ENCODE measurements at places on chromosomes 13 and 19.

DNA sequence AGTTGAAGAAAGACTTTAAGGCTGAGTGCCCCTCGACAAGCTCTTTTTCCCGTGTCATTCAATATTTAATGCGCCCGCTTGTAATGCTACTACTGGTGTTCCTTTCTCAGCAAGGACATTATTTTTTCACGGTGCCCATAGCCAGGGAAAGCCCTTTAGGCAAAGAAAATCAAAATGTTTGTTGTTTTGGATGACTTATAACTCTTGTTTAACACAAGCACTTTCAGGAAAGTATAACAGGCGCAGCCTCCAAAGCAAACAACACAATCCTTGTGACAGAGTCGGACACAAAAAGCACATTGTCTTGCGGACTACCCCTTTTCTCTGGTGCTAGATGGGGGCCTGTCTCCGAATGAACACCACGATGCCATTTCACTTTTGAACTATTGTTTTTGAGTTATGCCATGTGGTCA, 12.4 kb downstream of the ZIC5 start:
- no peak for DNase-seq

GRCh38 chr19:19461671-19462622, 53.4 kb downstream of the TSSK6 start:
- DNase-seq = no peak

- no peak for DNase-seq
Observed at GRCh38 chr19:16612636-16613035, 15.4 kb downstream of the MED26 start.

GRCh38 chr19:56955637-56956216, 115.2 kb upstream of the PEG3 start:
- DNase-seq = no peak

DNA sequence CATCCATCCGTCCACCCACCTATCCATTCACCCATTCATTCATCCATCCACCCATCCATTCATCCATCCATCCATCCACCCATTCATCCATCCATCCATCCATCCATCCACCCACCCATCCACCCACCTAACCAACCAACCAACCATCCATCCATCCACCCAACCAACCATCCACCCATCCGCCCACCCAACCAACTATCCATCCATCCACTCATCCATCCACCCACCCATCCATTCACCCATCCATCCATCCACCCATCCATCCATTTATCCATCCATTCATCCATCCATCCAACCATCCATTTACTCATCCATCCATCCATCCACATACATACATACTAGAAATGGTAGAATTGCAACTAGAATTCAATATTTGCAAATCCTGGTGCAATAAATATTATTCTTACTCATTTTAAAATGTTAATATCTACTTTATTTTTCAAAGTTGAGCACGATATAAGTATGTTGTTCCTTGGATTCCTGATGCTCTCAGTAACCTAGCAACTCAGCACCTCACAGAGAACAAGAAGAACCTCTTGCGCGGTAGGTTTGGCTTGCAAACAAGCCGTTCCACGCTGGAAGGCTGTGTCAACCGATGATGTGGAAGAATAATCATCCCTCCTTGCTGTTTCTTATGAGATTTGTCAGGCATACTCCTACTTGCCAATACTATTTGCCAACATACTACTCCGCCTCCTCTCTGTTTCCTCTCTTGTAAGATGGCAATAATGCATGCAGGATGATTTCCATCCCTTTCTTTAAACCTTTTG, 111.7 kb downstream of the GNG7 start:
- DNase-seq = no peak

Measured in GM04504 (cell line).